ENCODE measurements at places on chromosomes 5 and 9. TPM values are rescaled to one million over a fixed set of nuclear protein-coding genes. Genes with fewer than 3 reads are reported as not detected.

Gene IFNA21
- not detected for total RNA-seq

Gene ODF2
- total RNA-seq: 36.0 TPM

Gene SLC45A2
- not detected for total RNA-seq

Gene NKD2
- total RNA-seq: 22.4 TPM

Gene FOXD4L3
- total RNA-seq: not detected

Measured in cardiac atrium fibroblast (primary cell).